ENCODE measurements at places on chromosomes 12 and 14.

DNA sequence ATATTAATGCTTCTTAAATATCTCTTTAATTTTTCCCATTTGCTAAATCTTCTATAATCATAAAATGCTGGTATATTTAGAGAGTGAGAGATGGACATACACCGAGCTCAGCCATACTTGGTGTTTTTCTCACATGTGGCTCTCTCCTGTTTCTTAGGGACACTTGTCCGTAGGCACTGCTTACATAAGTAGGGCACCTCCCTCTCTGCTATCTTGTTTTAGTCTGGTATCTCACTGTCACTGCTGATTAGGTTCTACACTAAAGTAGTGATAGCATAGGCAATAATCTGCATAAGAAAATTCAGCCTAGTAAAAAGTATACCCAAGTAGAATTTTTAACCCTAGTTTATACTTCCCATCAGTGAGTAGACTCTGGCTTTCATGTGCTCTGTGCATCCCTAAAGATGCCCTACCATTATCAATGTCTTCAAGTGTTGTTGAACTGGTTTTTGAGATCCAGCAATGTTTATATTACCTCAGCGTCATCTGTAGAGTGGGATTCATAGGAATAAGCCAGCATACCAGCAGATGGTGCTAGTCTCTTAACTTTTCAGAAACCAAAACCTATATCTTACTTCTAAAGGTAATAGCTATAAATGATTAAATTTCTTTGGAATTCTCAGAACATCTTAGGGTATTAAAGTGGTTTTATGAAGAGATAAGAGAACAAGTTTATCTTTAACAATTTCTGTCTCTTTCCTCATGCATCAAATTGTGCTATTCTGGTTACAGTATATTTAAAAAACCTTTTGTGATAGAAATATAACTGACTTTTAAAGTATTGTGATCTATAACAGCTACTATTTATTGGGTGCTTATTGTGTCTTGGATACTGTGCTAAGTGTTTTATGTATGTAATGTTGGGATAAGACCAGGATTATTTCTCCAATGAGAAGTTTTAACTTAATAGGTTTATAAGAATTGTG, 32.9 kb downstream of the ARID2 start:
- peak; percentile 40 for DNase-seq

- no peak for DNase-seq
Observed at GRCh38 chr12:67068204-67068731, 200.9 kb upstream of the CAND1 start.

DNA sequence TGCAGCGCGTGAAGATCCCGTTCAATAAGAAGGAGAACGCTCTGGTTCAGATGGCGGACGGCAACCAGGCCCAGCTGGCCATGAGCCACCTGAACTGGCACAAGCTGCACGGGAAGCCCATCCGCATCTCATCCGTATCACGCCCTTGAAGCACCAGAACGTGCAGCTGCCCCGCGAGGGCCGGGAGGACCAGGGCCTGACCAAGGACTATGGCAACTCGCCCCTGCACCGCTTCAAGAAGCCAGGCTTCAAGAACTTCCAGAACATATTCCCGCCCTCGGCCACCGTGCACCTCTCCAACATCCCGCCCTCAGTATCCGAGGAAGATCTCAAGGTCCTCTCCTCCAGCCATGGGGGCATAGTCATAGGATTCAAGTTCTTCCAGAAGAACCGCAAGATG, 131.9 kb upstream of the FUT8 start:
- DNase-seq = no peak

GRCh38 chr12:10169104-10169503, 2.8 kb downstream of the OLR1 start:
- DNase-seq = no peak

DNA sequence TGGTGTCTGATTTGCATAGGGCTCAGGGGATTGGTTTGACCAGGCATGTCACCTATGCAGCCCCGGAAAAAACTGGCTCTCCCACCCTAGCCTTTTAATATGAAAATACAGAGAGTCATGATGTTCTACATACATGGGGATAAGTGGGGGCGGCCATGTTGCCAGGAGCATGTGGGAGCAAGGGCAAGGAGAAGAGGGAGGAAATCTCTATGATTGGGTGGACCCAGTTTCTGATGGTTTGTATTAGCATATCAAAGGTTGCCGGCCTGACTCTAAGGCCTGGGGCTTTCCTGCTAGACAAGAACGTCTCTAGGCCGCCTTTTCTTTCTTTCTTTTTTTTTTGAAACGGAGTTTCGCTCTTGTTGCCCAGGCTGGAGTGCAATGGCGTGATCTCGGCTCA, 123.4 kb upstream of the CPSF6 start:
- no peak for DNase-seq

DNA sequence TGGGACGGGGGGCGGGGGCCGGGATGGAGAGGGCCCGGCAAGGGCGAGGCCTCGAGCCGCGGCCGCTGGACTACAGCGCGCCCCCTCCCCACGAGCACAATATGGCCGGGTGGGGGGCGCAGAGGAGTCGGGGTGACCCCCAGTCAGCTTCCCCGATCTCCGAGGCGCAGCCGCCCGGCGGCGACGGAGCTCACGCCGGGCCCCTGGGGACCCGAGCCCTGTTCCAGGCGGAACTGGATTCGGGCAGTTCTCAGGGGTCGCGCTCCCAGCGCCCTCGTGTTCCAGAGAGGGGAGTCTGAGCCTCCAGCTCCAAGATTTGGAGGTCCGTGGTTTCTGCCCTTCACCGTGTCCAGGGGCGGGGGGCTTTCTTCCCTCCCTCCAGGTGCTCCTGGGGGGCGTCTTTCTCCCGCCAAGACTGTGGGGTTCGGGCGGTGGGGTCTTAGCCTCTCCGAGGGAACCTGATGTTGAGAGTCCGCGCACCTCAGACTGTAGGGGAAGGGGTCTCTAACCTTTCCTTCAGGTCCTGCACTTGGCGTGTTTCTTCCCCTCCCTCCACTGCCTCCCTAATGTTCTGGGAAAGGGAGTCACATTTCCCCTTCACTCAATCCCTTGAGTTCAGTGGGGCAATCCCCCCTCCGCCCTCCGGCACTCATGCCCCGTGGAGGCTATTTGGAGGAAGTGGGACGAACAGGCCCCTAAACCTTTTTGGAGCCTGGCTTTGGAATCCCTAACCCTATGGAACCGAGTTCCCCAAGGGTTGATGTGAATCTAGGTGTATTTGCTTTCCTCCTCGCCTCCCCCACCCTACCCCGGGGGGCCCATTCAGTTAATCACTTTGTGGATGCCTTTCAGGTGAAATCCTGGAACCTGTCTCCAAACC, 584 bp downstream of the ACVR1B start:
- DNase-seq = no peak

DNA sequence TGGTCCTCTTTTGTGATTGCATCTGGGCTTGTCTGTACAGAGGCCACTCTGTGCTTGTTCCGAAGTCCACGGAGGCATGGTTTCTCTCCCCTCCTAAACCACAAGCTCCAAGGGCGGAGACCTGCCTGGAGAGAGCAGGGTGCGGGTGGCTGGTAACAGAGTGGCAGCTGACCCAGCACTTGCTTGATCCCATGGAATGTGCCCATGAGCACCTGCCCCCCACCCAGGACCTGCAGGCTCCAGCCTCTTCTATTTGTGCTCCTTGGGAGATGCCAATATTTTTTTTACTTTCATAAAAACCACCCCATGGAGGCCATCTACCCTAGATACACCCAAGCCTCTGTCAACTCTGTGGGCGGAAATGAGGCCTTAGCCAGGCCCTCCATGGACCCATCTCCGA, 104.7 kb downstream of the PRMT8 start:
- DNase-seq = no peak

- no peak for DNase-seq
Observed at GRCh38 chr12:53218551-53219291, 11.7 kb upstream of the ITGB7 start.

- DNase-seq = no peak
Observed at GRCh38 chr14:20345366-20345765, 1.9 kb downstream of the PARP2 start.

DNA sequence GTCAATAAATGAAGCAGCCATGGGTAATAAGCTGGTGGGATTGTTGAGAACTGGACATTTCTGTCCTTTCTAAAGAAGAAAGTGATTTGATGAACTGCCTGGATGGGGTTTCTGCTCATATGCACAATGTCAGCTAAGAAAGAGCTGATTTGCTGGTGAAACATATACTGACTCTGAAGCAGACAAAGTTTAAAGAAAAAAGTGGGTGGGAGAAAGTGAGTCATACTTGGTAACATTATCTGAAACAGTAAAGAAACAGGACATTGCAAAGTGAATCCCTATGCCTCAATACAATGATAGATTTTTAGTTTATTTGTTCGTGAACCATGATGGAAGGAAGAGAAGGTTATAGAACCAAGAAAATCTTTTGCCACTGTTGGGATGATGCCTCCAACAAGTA, 95.6 kb upstream of the DNM1L start:
- DNase-seq = no peak

Data from CD4-positive, alpha-beta T cell treated with Interleukin-21 for 1 hour (primary cell).